ENCODE measurements at places on chromosomes 1 and 21.

DNA sequence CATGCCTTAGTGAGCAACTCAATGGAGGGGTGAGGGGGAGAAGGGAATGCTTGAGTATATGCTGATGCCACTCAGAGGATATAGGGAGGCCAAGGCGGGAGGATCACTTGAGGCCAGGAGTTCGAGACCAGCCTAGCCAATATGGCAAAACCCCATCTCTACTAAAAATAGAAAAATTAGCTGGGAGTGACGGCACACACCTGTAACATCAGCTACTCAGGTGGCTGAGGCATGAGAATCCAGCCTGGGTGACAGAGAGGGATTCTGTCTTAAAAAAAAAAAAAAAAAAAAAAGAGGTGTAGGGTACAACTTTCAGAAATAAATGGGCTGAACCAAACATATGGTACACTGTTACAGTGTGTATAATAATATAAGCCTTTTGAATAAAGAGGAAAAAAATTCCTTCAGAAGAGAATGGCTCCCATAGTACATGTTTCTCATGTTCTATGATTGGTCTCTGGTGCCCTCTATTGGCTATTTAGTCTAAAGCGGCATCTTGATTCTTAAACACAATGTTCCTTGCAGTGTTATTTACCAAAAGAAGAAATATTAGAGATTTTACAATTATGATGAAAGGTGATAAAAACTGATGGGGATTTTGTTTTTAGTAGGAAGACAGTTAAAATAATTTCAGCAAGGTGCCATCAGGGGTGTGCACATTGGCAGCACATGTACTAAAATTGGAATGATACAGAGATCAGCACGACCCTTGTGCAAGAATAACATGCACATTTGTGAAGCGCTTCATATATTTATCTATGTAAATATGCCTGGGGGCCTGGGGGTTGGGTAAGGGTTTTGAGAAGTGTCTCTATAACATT, 109.8 kb downstream of the PATJ start:
- no peak for DNase-seq

DNA sequence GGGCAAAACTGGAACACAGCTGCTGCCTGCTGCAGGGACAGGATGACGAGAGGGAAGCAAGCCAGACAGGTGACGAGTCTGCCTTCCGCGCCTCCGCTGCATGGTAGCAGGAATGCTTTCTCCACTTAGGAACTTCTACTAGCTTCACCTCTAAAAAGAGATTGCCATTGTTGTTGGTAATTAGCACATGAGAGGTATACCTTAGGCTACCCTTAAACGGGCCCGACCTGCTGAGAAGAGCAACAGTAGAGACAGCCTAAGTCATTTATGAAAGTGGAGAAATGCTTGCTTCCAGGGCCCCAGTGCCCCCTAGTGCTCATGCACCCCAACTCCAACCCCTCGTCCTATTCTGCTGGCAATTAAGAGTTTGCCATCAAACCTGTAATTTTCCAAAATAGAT, 96.9 kb upstream of the AKT3 start:
- no peak for DNase-seq

GRCh38 chr1:43548285-43549271, 17.9 kb downstream of the PTPRF start:
- no peak for DNase-seq

DNA sequence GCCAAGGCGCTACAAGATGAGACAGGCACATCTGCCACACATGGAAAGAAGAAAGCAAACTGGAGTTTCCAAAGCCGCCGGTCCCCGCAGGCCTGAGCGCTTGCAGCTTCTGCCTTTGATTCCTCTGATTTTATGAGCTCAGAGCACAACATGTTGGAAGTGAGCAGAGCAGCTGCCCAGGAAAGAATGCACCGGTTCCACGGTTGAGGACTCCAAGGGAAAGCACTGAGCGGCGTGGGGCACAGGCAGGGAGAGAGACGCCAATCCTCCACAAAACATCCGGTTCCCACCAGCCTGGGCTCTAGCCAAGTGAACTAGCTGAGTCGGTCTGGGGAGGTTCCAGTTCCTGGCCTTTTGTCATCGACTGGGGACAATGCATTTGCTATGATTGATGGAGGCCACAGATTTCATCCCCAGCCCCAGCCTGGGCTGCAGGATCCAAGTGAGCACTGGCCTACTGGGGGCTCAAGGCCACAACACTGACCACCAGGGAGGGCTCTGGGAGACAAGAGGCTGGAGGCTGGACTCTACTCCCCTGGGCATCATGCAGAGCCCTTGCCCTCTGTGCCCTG, 253.1 kb upstream of the IRF2BP2 start:
- DNase-seq = no peak

DNA sequence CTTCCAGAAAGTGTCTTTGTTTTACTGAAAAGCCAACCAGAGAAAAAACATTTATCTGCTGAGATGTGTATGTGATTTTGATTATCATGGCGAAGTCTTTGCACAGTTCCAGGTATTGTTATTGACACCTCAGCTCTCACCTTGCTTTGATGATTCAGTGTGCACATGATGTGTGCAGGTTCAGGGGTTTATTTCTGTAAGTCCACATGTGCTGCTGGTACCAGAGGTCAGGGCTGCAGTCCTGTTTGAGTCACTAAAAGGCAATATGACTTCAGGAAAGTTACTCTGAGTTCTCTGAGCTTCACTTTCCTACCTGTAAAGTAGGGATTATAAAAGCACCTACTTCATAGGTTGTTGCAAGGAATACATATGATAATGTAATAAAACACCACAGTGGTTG, 97.1 kb downstream of the CNIH3 start:
- no peak for DNase-seq

DNA sequence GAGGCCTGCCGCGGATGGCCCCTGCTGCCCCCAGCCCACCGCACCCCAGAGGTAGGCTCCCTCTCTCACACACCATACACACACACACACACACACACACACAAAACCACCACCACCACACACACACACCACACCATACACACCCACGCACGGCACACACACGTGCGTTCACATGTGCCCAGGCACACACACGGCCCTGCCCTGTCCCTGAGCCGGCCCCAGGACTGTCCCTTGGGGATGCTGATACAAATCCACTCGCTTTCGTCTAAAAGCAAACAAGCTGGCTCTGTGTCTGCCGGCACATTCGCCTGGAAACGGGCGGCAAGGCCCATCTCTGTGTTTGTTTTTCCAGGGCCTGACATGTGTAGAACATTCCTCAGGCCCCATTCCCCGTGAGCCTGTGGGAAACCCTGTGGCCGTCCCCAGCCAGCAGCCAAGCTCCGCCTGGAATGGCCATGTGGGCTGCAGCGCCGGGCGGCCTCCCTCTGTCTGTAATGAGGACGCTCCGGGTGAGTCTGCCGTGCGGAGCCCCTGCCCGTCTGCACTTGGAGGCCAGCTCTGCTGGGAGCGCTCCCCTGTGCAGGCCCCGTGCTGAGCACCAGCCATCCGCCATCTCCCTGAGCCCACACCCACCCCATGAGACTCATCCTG, 67.4 kb downstream of the DMRTB1 start:
- no peak for DNase-seq

DNA sequence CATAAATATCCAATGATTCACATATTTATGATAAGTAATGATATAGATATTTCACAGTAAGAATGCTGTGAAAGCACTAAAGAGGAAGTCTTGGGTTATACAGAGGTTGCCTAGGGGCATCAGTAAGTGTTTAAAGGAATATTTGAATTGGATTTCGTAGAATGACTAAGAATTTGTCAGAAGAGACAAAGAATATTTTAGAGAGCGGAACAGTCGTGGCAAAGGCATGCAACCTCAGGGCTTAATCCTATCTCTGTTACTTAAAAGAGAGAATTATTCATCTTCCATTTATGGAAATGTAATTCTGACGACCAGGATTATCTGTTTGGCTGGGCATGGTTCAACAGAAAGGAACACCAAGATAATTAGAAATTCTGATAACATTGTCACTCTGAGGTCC, 171.9 kb upstream of the NR5A2 start:
- no peak for DNase-seq

- DNase-seq = no peak
Measured at GRCh38 chr1:222815440-222815765, 564 bp downstream of the DISP1 start.

DNA sequence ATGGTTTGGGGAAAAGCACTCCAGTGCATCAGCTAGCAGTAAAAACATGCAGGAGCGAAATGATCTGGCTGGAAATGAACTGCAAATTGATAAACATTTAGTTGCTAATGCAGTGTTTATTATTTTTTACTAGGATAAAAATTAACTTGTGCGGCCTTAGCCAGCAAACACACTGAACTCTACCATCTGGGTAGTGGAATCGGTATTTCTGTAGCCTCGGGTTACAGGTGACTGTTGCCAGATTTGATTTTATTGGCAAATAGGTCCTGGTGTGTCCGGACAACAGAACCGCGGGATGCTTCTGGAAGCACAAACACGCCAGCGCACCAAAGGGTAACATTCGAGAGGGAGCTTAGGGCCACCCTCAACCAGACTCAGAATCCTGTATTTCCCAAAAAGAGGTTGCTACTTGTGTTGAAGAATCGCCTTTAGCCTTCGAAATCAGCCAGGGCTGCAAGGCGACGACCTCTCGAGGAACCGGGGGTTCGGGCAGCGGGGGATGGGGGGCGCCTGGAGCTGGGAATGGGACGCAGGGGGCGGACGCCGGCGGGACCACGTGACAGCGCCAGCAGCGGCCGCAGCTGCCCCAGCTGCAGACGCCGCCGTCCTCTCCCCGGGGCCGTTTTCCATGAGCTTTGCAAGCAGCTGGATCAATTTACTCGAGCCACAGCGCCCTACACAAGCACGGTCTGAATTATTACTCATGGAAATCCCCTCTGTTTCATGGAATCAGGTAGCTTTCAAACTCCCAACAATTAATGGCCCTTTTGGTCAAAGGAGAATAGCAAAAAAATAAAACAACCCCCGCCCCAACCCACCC, 158.8 kb downstream of the TOMM20 start:
- DNase-seq = no peak
